ENCODE measurements at places on chromosomes 4 and X.

- no peak for DNase-seq
Measured at GRCh38 chr4:48491514-48492176, 1.6 kb downstream of the ZAR1 start.

DNA sequence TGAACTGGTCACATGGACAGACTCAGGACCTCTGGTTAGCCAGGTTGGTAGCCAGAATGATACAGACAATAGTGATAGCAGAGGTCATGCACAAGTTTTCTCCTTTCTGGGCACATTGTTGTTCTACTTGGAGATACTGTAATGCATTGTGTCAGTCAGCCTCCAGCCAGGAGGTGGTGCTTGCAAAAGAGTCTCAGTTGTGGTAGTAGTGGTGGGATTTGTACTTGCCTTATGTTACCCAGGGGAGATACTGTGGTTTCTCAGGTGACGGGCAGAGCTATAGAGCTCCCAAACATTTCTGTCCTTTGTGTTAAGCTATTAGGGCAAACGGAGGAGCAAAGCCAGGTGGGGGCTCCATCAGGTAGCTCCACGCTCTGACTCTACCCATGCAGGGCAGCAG lies 190.5 kb downstream of the STPG2 start:
- DNase-seq, result no peak

DNA sequence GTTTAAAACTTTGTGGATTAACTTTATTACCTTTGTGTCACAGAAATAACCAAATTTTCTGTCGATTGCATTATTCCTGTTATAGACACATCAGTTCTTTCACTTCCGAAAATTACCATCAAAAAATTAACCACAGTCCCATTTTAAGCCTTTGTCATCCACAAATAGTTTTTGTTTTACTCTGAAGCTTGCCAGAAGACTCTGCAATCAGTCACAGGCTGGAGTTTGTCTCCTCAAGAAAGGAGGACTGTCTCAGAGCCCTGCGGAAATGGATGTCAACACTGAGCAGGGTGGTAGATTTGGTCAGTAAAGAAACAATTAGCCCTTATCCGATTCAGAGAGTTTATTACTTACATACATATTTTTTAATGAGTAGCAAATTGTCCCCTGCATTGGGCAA lies 20.1 kb upstream of the TCEAL4 start:
- DNase-seq, result no peak

DNA sequence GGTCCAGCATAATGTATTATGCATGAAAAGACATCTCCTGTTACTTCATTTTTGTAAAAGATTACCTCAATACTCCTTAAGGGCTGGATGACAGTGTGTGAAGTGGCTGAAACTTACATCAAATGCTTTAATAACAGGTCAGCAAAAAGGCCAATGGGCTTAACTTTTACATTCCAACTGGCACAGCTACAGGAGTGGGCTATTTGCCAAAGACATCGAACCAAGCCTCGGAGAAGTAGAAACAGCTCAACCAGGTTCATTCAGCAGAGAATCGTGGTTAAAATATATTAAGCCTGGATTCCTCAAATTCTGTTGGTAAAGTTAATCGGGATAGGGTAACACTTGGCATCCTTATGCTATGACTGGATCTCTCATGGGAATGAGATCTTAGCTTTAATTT lies 639.7 kb downstream of the TRIML1 start:
- DNase-seq, result no peak
